ENCODE measurements at places on chromosomes 7 and 10.

DNA sequence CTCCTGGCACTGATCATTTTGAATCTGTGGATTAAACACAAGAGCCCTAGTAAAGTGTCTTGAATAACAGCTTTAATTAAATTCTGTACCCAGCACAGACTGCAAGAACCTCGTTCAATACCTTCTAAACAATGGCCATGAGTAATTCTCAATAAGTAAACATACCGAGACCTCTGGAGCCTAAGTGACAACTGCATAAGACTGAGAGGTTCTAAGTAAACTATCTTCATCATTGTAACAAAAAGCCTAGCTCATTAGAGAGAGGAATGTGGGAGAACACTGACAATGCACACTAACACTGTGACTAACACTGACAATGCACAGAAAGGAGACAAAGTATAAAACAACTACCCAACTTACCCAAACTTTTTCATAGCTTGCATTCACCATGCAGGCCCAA, 117.4 kb downstream of the ELAPOR2 start:
- no peak for DNase-seq

DNA sequence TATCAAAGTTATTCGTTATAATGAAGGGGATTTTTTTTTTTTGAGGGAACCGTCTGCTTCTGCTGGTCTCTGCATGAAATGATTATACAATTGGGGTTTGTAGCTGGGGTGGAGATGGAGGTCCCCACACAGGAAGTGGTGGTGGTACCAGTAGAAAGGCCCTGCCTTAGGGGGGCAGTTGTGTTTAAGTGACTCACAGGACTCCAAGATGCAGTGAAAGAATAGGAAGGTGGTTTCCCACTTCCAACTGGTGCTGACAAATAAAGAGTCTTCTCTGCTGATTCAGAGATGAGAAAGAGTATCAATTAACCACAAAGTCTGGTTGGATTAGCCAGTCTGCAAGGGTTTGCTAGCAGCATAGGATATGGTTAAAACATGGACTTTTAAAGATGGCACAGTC, 376.0 kb downstream of the SORCS3 start:
- peak; percentile 94 for DNase-seq

- no peak for DNase-seq
Measured at GRCh38 chr7:17991866-17992648, 35.6 kb downstream of the PRPS1L1 start.

DNA sequence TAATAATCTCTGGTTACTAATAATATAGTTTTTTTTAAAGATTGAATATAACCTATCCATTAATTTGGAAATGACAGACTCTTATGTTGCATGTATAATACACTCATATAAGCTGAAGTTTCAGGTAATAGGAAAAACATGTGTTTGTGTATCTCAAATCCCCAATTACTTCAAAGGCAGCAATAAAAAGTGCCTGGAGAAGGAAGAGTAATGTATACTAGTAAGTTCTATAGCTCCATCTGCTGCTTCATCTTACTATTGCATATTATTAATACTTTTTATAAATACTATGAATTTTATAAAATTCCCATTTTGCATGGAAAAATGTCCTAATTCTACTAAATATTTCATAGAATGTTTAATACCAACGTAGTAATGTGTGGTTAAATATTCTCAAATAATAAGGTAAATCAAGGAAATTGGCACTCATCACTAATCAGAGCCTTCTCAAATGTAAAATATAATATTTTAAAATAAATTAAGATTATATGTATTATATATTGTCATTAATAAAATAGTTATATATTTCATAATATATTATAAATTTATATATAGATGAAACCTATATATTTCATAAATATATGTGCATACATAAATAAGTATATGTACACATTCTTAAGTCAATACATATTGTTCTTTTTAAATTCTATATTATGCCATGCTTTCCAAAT, 311.9 kb downstream of the HGF start:
- peak; percentile 44 for DNase-seq

GRCh38 chr10:55233505-55233904, 432.5 kb upstream of the PCDH15 start:
- DNase-seq = no peak

DNA sequence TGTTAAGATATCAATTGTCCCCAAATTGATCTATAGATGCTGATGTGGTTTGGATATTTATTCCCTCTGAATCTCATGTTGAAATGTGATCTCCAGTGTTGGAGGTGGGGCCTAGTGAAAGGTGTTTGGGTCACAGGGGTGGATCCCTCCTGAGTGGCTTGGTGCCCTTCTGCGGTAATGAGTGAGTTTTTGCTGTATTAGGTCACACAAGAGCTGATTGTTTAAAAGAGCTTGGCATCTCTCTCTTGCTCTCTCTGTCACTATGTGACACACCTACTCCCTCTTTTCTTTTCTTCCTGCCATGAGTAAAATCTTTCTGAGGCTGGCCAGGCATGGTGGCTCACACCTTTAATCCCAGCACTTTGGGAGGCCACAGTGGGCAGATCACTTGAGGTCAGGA, 98.2 kb upstream of the KAT6B start:
- DNase-seq = peak; percentile 2

GRCh38 chr7:151920488-151920887, 35.8 kb upstream of the GALNTL5 start:
- DNase-seq = no peak

DNA sequence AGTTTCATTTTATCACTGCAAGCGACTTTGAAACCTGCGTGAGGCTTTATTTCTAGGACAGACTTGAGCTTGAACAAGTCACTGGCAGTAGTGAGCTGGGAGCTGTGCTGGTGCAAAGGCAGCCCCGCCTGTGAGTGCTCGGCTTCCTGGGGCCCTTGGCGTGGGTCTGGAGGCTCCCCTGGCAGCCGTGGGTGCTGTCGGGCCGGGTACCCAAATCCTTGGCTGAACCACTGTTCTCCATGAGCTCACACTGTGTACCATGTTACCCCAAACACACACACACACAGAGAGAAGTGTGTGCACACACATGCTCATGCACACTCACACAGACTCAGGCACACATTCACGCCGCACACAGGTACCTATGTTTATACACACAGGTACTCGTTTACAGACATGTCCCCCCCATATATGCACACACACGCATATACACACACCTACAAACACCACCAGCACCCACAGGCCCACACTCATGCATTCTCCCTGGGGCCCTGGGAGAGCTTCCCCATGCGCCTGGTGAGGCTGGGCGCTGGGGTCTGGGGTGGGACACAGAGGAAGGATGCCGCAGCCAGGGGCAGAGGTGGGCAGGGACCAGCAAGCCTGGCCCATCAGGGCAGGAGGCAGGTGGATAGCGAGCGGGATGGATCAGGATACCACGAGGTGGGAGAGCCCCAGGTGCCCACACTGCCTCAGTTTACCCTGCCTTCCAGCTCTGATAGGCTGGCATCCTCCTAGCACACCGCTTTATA, 158.8 kb downstream of the ADARB2 start:
- no peak for DNase-seq

GRCh38 chr7:106864298-106865081, 592 bp upstream of the PIK3CG start:
- no peak for DNase-seq

- no peak for DNase-seq
Measured at GRCh38 chr7:8117195-8117594, 144.8 kb downstream of the ICA1 start.

GRCh38 chr7:134140889-134141867, 14.0 kb downstream of the LRGUK start:
- DNase-seq = peak; percentile 67

- DNase-seq = no peak
Measured at GRCh38 chr7:151389768-151390597, 19.9 kb downstream of the WDR86 start.

- no peak for DNase-seq
Measured at GRCh38 chr7:75806560-75807307, 6.9 kb downstream of the CCL24 start.

- DNase-seq = no peak
Measured at GRCh38 chr10:78684947-78685346, 383.8 kb upstream of the ZMIZ1 start.

GRCh38 chr7:240887-241421, 48.6 kb downstream of the FAM20C start:
- peak; percentile 48 for DNase-seq

- no peak for DNase-seq
Measured at GRCh38 chr7:147276783-147277370, 1160.3 kb downstream of the CNTNAP2 start.

DNA sequence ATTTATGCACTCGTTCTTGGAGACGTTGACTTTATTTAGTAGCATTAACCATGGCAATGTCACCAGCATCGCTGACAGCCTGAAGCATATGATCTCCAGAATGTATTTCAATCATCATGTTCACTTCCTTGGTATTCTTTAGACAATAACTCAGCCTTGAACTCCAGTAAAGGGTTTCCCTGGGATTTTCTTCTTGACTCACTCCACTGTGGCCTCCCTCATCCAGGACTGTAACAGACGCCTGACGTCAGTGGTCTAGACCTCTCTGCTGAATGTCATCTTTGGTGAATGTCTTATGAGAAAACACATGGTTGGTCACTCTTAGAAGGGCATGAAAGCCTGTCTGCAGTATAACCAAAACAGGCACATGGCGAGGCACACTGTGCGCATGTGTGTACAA, 64.4 kb downstream of the EGFR start:
- DNase-seq = no peak

GRCh38 chr7:116806046-116806944, 56.1 kb upstream of the CAPZA2 start:
- DNase-seq = no peak

DNA sequence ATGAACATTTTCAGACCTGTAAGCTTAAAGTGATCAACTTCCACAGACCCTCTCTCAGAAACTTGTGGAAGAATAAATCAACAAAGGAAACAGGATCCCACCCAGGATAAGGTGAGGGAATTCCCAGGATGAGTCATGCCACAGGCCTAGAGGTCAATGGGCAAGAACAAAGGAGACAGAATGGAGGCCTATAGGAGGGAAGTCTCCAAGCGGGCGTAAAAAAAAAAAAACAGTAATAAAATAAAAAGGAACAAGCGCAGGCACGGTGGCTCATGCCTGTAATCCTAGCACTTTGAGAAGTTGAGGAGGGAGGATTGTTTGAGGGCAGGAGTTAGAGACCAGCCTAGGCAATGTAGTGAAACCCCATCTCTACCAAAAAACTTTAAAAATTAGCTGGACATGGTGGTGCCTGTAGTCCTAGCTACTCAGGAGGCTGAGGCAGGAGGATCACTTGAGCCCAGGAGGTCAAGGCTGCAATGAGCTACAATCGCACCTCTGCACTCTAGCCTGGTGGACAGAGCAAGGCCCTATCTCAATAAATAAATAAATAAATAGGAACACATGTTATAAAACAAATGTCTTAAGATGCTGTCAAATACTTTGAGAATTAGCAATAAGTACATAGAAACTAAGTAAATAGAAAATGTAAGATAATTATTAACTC, 8.4 kb downstream of the SORBS1 start:
- peak; percentile 79 for DNase-seq

DNA sequence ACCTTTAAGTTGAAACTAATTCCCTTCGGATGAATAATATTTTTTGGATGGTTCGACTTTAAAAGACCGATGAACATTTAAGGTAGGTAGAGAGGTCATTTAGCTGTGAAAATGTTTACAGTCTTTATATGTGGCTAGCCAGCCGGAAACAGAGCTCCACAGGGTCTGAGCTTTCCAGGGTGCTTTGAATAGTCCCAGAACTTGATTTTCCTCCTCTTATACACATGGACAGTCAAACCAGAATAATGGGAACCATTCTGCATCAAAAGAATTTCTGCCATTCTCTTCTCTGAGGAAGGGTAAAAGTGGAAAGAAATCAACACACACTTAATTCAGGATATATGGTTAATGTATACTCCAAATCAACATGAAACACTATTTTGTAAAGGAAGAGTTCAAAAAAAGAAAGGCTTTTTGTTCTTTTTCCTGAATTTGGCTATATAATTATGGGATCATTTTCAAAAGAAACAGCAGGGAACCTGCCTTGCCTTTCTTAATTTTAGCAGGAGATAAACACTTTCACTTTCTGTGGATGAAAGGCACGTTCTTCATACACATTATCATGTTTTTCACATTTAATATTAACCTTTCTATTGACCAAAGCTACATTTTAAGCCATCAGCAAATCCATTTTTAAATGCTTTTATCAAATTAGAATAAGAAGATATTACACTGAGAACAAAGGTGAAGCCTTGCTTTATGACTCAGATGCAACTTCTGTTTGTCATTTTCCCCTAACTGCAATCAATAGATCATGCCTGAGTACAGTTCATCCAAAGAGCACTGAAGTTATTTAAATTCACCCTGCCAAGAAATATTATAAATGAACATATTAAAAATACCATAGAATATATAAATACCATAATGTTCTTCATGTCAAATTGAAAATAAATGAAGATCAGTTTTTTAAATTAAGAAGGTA, 307.3 kb downstream of the THSD7A start:
- peak; percentile 69 for DNase-seq

- DNase-seq = no peak
Measured at GRCh38 chr7:91080351-91080750, 183.9 kb upstream of the FZD1 start.

DNA sequence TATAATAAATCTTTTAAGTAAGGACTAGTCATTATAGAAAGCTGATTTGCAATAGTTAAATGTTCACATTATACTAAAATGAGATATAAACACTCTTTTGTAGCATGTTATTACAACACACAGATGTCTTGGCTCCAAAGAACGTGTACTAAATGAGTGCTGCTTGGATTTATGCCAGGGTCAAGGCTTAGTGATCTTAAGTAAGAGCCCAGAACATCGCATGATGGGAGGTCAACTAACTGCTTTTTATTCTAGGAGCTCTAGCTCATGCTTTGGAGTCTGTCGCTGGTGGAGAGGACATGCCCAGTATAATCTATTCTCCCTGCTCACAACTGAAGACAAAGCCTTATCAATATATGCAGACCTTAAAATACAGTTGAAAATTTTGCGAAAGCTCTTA, 315.1 kb downstream of the BBS9 start:
- DNase-seq = no peak

DNA sequence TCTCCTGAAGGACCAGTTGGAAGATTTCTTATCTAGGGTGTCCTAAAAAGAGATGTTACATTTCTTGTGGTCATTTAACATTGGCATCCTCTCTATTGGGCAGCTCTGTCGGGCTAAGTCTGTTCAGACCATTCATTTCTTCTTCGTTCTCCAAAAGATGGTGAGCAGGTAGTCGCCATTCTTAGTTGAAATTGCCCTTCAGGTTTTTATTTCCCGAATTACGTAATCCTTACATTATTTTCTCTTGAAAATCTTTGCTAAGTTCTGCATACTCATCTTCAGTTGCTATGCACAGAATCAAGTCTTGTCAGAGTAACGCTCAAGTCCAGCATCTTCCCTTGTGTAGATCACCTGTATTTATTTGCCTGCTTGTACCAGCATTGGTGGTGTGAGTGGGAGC, 53.6 kb downstream of the DAGLB start:
- no peak for DNase-seq

Data from kidney tubule cell (primary cell).